ENCODE measurements at places on chromosomes 1 and 21.

GRCh38 chr1:27026621-27027574 is 14.2 kb upstream of the TENT5B start:
- DNase-seq, result no peak

GRCh38 chr1:40948741-40949443 is 30.6 kb upstream of the CTPS1 start:
- peak; percentile 55 for DNase-seq

- no peak for DNase-seq
Observed at GRCh38 chr1:163450986-163451385, 129.2 kb downstream of the NUF2 start.

- DNase-seq, result no peak
Observed at GRCh38 chr1:202956969-202957368, 1.1 kb downstream of the ADIPOR1 start.

DNA sequence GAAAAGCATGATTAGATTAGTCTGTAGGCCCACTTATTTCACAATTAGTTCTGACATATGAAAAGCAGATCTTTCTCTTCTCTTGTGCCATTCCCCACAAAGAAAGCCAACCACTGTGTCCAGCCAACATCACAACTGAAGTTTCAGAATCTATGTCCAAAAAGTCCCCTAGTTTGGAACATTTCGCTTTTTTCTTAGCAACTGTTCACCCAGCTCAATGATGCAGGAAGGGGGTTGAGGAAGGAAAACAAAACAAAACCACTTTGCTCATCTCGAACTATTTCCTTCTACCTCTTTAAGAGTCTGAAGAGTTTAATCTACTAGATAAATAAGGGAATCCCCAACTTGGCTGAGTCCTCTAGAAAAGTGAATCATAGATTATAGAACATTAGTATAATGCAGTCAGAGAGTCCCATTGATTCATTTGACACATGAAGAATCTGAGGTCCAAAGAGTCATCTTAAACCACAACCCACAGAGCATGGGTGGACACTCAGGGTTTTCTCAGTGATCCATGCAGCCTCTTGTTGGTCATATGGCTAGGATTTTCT is 159.3 kb upstream of the SGIP1 start:
- DNase-seq, result peak; percentile 35

GRCh38 chr1:230465691-230466090 is 39.6 kb upstream of the PGBD5 start:
- DNase-seq, result no peak

DNA sequence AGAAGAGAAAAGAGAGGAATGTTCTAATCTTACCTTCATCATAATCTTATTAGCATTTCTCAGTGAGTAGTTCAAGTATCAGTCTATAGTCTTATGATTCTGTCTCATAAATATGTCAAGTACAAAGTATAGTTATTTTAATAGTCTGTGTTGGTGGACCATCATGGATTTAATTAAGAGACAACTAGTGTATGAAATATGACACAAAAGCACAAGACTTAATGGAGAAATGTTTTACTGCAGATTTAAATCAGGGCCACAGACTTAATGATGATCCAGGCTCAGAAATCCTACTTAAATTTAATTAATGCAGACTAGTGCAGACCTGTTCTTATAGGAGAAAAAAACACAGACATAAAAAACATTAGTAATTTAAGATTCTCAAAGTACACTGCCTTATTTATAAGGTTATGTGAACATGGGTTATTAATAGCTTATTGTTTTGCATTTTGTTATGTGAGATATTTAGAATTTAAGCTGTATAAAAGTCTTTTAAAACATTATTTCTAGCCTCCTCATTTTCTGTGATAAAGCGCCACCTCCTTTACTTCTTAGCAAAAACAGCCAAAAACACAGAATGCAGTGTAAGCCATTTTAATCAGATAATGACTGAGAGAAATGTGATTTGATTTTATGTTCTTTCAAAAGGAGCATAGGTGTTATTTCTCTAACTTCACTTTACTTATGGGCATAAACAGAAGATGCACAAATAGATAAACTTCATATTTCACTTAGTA is 255.0 kb upstream of the SNX7 start:
- DNase-seq, result no peak

GRCh38 chr1:116585886-116586285 is 15.1 kb upstream of the CD58 start:
- DNase-seq, result no peak

DNA sequence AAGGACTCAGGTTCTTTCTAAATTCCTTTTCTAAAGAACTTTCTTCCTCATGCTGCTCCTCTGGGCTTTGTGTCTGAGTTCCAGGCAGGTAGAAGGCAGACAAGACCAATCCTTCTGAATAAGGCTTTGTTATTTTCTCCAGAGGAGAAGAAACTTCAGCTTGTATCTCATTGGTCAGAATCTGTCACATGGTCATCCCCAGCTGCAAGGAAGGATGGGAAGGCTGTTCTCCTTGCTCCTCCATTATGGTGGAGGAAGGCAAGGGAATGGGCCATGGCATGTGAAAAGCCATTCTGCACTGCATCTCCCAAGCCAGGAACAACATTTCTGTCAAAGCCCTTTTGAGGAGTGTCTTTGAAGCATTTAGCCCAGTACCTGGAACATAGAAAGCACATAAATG is 50.6 kb upstream of the NTPCR start:
- no peak for DNase-seq

DNA sequence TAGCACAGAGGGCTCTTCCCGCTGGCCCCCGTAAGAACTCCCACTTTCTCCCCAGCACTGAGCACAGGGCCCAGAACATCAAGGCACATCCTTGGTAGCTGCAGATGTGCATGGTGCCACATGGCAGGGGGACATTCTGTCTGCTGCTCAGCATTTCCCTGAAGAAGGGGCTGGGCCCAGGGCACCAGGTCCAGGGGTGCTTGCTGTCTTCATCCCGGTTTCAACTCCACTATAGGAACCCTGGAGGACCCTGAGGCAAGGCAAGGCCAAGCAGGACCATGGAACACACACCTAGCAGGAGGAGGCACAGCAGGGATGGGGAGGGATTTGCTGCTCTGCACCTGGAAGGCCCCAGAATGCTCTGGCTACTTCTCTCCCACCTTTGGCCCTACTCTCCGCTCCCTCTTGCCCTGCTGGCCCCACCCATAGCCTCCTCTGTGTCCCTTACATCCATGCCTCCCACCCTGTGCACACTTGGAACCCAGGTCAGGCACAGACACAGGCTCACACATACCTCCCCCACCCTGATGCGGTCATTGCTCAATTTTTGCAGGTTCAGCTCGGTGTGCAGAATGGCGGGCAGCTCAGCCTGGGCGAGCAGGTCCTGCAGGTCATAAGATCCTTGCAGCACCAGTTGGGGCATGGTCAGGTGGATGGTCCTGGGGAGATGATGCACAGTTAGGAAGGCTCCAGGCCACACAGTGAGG is 10.1 kb downstream of the AGT start:
- no peak for DNase-seq

DNA sequence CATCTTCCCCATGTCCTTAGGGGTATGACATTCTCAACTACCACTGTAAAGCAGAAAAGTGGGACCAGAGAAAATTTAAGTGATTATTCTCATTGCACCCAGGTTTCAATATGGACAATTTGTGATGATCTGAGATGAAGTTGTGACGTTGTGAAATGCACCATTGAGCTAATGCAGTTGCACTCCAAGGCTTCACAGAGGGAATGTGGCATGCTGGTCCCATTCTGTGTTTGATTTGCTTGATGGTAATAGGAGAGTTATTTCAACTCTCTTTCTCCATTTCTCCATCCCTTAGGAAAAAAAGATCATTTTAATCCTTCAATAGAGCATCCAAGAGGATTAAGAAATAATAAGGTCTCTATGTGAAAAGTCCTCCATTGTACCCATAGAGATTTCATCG is 136.6 kb downstream of the SLC30A10 start:
- no peak for DNase-seq

DNA sequence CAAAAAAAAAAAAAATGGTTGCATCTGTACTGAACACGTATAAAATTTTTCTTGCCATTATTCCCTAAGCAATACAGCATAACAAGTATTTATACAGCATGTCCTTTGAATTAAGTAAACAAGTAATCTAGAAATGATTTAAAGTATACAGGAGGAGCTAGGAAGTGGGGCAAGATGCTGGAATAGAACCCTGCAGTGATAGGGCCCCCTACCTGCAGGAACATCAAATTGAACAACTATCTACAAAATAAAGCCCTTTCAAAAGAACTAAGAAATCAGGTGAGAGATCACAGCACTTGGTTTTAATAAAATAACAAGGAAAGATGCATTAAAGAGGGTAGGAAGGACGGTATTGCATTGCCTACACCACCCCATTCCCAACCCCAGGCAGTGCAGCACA is 10.9 kb downstream of the TSHB start:
- DNase-seq, result no peak

- DNase-seq, result no peak
Observed at GRCh38 chr1:40974945-40975344, 4.6 kb upstream of the CTPS1 start.

DNA sequence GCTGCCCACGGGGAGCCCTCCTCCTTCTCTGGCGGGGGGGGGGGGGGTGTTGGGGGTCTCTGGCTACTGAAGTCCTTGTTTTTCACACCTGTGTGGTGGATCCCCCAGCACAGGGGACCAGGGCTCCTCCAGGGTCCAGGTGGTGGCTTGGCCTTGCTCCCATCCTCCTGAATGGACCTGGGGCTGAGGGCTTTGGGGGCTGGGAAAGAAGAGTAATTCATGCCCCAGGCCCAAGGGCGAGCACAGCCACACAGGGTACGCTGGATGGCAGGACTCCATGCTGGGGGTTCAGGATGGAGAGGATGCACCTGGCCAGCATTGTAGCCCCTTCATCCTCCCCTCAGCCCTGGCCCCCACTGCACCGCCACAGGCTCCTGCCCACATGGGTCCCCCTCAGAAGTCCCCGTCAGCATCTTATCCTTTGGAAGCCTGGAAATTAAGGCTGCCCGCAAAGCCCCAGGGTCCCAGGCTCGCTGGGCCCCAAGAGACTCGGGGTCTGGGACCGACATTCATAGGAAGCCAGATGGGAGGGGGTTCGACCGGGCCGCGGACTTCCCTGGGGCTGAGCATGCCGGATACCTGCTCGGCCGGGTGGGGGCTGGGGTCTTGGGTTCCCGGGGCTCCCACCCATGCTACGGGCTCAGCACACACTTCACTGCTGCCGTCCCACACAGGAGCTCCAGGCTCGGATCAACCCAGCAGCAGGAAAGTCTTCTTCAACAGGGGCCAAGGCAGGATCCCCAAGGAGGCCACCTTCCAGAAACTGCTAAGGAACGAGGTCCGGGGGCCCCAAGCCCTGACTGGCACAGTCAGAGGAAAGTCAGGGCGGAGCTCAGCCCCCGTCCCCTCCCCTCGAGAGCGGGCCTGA is 49.0 kb upstream of the ACTRT2 start:
- no peak for DNase-seq

GRCh38 chr1:36099681-36100341 is 11.1 kb downstream of the ADPRS start:
- peak; percentile 78 for DNase-seq

DNA sequence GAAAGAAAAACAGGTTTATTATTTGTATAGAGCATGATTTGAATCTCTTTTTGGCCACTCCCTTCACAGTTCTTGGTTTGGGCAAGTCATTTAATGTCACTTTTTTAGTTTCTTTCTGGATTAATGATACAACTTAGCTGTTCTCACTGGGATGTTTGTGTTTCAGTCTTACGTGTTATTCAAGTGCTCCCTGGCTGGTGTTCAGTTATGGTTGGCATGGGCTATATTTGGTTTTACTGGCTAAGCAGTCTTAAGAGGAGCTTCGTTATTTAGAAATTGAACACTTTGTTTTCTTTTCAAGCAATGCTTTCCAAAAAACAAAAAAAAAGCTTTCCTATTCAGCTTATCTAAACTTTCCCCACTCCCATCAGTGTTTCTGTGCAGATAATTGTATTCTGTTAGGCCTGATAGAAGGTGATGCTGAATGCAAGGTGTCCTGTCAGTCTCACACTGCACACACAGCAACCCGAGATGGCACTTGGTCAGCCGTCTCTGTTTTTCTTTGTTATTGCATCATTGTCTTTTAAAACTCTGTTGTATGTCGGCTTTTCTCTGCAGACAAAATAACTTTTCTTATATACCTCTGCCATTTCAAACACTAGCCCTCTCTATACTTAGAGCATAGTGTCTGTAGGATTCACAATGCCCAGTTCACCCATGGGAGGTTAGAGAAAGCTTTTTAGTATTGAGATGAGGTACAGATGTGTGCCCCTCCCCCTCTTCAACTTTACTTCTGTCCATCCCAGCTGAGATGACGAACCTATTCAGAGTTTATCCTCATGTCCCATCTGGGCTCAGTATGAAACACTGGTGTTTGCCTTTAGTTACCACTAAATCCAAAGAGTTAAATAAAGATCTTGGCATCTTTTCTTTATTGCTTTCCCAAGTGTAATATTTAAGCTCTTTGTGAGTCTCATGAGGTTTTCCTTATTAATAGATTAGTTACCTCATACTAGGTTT is 80.2 kb downstream of the VPS13D start:
- DNase-seq, result no peak

DNA sequence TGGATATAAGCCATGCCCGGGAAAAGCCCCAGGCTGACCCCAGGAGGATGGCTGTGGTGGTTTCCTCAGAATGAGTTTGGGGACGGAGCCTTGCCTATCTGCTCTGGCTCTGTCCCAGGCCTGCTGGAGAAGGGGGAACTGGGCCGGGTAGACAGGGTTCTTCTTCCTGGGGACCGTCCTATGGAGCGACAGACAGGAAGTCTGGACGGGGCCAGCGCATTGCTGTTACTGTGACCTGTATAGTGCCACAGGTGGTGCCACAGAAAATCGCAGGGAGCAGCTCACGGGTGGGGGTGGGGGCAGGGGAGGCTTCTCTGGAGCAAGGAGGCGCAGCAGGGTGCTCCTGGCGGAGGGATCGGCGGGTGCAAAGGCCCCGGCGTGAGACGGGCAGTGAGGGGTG is 36.4 kb downstream of the CFAP74 start:
- no peak for DNase-seq

- DNase-seq, result no peak
Observed at GRCh38 chr21:27532076-27532475, 565.2 kb upstream of the ADAMTS5 start.

DNA sequence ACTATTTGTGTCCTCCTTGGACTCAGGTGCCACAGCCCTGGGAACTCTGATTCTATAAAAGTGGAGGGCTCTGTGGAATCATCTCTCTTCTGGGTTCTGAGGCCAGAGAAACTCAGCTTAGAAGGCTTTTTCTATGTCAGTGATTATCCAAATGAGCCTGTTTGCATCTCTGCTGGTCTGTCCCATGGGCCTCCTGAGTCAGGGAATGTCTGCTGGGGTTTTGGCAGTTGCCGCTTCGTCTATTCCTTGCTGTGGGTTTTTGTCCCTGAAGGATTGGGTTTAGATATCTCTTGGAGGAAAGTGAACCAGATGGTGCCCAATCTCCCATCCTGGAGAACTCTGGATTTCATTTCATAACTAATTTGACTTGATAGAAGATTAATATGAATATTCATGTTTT is 297.6 kb downstream of the HHAT start:
- no peak for DNase-seq

Measured in activated CD4-positive, alpha-beta T cell treated with anti-CD3 and anti-CD28 coated beads for 4 hours (primary cell).